ENCODE measurements at places on chromosomes 5 and 9. TPM values are rescaled to one million over a fixed set of nuclear protein-coding genes. Genes with fewer than 3 reads are reported as not detected.

GRCh38 chr5:175893466-175893865 lies 22.1 kb downstream of the CPLX2 start:
- no peak for DNase-seq

Gene FOXD4
- polyA plus RNA-seq: 0.11 TPM

Gene ANXA1
- polyA plus RNA-seq: 36.6 TPM

- DNase-seq: no peak
Observed at GRCh38 chr5:151925340-151925739, 689 bp upstream of the GLRA1 start.

Gene C9orf50
- polyA plus RNA-seq: 0.64 TPM

DNA sequence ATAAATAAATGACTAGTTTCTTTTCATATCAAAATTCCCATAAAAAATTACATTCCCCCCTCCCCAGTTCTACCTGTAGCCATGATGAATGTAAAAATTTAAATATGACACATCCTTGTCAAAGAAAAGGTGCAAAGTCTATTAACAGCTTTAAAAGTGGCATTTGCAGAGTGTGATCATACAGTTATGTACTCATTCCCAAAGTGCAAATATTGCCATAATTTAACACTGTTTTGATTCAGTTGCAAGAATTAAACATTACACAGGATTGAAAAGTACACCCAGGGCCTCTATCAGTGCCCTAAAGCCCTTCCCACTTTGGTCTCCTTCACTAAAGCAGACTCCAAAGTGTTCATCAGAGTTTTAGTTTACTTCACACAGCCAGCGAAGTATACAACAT lies 51.8 kb downstream of the RNF145 start:
- DNase-seq: no peak

Gene OR1Q1
- not detected for polyA plus RNA-seq

Gene UBE2QL1
- 1.1 TPM for polyA plus RNA-seq

All from left renal cortex interstitium (tissue), 4 donors.